ENCODE measurements at places on chromosomes 7 and 10. TPM values are rescaled to one million over a fixed set of nuclear protein-coding genes. Genes with fewer than 3 reads are reported as not detected.

DNA sequence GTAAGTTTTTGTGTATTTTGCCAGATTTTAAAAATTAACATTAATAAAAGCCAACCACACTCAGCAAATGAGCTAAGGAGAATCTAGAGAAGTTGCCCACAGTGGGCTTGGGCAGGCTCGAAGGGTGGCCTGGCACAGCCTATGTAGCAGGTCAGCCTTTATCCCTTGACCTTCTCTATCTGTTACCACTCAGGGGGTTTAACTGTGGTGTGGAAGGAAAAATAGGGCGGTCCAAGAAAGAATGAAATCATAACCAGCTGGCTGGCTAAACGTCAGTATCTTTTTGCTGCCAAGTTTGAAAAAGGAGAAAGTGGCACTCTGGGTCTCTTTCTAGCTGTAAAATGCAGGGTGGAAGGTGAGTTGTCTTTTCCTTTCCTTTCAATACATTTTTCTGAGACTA, 130.3 kb upstream of the ASAH2 start:
- DNase-seq, result no peak

DNA sequence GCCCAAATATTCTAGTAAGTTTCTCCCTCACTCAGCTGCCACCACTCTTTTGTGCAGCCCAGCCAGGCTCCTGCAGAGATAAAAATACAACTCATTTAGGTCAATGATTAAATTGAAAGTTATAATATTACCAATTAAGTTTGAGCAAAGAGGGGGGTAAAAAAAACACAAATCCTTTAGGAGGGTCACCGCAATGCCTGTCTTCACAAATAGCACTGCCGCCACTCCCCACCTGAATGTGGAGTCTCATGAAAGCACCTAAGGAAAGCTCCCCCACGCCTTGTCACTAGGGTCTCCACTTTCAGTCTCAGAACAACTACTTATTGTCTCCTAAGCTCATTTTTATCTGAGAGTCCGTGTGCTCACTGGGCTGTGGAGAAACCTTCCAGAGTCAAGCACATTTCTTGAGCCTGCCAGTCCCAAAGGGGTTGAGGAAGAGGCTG, 148.7 kb downstream of the FGFR2 start:
- peak; percentile 5 for DNase-seq

DNA sequence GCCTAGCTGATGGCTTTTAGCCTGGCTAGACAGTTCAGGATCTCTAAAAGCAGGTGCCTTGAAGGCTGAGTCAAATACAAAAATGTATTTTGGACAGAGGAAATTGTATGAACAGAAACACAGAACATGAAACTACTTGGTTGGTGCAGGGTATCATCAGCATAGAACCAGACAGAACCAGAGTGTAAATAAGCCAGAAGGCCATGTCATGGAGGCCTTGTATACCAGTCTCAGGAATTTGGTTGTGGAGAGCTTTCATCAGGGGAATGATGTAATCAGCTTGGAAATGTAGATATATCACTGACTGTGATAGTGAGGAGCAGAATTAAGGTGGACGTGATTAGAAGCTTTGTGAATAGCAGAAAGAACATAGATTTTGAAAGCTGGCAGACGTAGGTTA, 82.9 kb downstream of the CFTR start:
- no peak for DNase-seq

DNA sequence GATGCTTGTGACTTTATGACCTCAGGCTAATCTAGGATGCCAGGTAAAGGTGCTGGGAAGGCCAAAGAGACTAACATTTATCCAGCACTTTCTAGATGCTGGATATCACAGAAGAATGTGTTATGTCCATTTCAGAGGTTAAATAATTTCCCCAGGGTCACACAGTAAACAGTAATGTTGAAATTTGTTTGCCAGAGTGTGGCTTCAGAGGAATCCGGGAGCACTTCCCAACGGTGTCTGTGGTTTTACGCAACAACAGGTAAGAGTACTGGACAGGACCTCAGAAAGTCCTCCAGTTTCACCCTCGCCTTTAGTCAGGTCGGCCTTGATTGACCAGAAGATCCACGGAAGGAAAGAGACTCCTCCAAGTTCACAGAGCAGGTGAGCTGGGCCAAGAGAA, 1.7 kb downstream of the SHTN1 start:
- no peak for DNase-seq

Gene RGR
- not detected for total RNA-seq

DNA sequence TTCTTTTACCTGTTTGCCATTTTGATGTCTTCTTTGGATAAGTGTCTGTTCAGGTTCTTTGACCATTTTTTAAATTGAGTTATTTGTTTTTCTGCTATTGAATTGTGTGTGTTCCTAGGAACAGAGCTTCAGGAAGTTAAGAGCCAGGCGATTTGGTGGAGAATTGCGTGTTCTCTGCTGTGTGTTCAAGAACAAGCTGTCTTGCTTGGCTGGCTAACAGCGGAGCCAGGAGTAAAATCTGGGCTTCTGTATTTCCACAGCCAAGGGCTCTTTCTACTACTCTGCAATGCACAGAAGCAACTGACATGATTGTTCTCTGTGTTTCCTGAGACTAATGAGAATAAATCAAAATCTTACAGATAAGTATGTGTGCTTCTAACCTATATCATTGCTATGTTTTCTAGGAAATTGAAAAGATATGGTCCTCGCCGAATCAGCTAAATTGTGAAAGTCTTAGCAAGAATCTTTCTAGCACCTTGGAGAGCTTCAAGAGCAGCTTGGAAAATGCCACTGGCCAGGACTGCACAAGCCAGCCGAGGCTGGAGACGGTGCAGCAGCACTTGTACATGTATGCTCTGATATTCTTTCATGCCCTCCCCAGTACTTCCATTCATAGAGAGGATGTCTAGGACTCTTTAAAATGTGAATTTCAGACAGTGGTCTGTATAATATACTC, 124.2 kb downstream of the ABCA13 start:
- DNase-seq, result no peak

Gene IGF2BP3
- 49.7 TPM for total RNA-seq

DNA sequence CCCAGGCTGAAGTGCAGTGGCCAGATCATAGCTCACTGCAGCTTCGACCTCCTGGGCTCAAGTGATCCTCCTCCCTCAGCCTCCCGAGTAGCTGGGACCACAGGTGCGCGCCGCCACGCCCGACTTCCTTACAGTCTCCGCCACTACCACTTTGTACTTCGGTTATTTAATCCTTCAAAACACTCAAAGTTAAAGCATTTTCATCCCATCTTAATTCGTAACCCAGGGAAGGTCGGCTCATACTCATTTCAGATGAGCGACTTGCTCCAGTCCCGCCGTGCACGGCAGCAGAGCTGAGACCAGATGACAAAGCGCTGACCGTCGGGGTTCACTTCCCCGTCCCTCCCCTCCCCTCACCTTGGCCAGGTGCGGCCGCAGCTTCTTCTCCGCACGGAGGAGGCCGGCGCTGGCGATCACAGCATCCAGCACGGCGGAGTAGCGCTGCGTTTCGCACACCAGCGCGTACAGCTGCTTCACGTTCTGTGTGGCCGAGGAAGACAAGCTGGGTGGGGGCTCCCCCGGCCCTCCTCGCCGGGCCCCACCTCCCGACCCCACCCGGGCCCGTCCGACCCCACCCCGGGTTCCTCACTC, 457 bp downstream of the NSUN5 start:
- no peak for DNase-seq

DNA sequence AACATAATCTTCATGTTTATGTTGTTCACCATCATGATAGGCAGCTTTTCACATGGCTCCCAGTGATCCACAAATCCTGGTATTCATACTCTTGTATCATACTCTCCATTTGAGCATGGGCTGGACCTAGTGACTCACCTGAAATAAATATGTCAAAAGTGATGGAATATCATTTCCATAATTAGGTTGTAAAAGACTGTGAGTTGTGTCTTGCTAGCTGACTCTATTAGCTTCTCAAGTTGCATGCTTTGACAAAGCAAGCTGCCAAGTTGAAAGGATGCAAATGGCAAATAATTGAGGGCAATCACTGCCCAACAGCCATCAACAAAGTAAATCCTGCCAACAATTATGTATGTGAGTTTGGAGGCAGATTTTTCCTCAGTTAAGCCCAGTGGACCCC, 300.4 kb downstream of the AHR start:
- DNase-seq, result no peak

GRCh38 chr10:62394556-62395018, 20.4 kb downstream of the ZNF365 start:
- no peak for DNase-seq

DNA sequence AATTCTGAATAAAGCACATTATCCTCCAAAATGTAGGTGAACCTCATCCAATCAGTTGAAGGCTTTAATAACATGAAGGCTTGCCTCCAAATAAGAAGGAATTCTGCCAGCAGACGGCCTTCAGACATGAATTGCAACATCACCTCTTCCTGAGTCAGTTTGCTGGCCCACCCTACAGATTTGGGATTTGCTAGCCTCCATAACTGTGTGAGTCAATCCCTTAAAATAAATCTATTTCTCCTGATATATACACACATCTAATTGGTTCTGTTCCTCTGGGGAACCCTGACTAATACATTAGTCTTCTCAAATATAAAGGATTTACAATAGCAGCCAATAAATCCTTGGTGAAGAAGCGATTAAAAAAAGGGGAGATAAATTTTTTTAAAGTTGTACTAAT, 34.8 kb upstream of the OSBPL3 start:
- no peak for DNase-seq
